ENCODE measurements at places on chromosomes 7 and 10.
A peak's percentile ranks its signal among the peaks of the same experiment; 100 is the strongest.

DNA sequence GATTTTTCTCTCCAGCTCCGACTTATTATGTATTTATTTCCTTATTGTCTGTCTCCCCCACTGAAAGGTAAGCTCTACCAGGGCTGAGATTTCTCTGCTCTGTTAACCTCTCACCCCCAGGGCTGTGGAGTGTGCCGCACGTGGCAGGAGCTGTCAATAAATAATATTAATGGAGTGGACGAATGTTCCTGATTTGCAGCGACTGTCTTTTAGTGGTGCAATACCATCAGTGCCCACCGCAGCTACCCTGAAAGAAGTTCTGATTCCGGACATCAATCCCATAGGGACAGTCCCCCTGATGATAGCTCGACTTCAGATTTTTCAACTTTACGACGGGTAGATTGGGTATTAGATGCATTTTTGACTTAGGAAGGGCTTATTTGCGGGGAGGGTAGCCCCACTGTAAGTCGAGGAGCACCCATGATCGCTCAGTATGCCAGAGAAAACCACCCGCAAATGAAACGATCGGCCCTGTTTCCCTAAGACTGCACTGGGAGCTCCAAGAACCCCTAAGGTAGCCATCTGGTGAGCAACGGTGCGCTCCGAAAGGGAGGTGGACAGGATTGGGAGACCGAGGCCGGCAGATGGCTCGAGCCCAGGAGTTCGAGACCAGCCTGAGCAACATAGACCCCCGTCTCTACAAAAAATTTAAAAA lies 986 bp upstream of the PPP2R2D start:
- peak; percentile 43 for DNase-seq

DNA sequence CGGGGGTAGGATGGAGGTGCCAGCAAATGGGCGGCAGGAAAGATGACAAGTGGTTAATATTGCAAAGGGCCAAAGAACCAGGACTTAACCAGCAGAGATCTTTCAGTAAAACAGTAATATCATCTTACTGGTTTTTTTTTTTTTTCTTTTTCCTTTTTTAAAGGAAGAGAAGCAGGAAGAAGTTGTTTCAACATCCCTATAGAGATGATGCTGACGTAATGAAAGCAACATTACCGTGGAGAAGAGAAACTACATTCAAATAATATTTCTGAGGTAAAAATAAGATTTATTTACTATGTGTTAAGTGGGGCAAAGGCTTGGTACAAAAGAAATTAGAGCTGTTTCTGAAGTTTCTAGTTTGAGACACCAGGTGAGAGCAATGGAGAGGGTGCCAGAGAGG lies 11.0 kb downstream of the MINDY3 start:
- no peak for DNase-seq

- no peak for DNase-seq
Observed at GRCh38 chr10:50565301-50566083, 58.3 kb downstream of the SGMS1 start.

GRCh38 chr10:13794992-13795612 lies 208.3 kb downstream of the PRPF18 start:
- DNase-seq = no peak

GRCh38 chr10:130757271-130757670 lies 554.2 kb downstream of the TCERG1L start:
- DNase-seq = no peak

- DNase-seq = no peak
Observed at GRCh38 chr10:79947083-79947415, 1.9 kb downstream of the SFTPD start.

- peak; percentile 71 for DNase-seq
Observed at GRCh38 chr7:25026156-25026555, 46.2 kb upstream of the OSBPL3 start.

DNA sequence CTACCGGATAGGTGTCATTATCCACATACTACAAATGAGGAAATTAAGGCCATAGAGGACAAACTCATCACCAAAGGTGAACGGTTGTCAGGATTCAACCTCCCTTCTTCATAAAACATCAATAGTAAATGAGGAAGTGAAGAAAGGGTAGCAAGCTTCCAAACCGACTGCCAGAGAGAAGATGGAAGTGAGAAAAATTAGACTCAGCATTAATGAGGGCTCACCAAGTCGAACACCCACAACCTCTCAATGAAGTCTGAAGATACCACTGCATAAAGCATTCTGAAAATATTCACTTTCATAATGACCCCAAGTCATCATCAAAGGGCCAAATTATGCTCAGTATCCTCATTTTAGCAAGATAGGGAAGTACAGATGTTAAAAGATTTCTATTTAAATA lies 29.6 kb downstream of the ABCB4 start:
- no peak for DNase-seq

GRCh38 chr10:72954596-72955554 lies at the start of gene PLA2G12B:
Gene PLA2G12B, minus strand, starts transcription at chr10:72954806. Its CDS starts 121 bp downstream, at chr10:72954685.
- no peak for DNase-seq
